Chondrocyte (in vitro differentiated cells): ENCODE measurements at places on chromosomes 1 and 21. TPM values are rescaled to one million over a fixed set of nuclear protein-coding genes. Genes with fewer than 3 reads are reported as not detected.

DNA sequence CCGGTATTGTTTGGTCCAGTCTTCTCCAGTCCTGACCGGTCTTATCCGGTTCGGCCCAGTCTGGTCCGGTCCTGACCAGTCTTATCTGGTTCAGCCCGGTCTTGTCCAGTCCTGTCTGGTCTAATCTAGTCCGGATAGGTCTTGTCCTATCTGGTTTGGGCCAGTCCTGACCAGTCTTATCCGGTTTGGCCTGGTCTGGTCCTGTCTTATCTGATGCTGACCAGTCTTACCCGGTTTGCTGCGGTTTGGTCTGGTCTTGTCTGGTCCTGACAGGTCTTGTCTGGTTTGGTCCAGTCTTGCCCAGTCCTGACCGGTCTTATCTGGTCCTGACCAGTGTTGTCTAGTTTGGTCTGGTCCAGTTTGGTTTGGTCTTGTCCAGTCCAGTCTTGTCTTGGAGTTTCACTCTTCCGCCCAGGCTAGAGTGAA lies 30.1 kb downstream of the DHX9 start:
- DNase-seq = no peak

DNA sequence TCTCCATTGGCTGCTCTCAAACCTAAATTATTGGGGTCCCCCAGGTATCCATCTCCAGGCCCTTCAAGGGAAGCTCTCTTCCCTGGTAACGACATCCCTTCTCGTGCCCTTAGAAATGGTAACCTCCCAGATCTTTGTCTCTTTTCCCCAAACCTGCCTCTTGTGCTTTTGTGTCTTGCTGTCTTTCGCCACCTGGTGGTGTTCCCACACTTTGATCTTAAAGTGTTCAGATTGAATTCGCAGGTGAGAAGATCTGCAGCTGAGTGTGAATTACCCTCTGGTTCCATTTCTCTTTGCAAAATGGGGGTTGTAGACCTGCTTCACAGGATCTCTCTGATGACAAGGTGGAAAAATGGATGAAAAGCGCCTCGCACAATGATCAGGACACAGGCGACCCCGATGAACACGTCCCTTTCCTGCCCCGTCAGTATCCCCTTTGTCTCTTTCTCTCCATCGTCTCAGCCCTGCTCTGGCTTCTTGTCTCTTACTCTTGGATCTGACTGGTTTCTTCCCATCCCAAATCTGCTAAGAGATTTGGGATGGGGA lies 53.1 kb downstream of the DOP1B start:
- DNase-seq = no peak

- DNase-seq = no peak
These were observed 1.7 kb downstream of the PTP4A2 start for GRCh38 chr1:31936278-31936980.

DNA sequence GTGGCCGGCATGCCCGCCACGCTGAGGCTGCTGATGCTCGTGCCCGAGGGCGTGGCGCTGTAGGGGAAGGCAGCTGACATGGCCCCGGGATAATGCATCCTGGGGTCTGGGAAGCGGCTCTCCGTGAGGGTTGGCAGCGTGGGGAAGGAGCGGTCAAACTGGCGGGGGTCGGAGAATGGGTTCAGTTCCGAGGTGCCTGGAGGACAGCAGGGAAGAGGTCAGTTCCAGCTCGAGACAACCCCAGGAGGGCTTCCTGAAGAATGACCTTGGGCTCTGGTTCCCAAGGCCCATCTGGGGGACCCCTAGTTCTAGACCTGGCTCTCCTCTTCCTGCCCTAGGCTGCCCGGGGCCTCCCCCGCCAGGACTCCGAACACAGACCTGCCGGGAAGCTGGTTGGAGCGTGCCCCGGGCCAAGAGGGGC lies 27.6 kb downstream of the RUNX3 start:
- no peak for DNase-seq

GRCh38 chr1:88519156-88519555 lies 164.9 kb upstream of the PKN2 start:
- no peak for DNase-seq

GRCh38 chr1:85042413-85042812 lies 5.9 kb downstream of the MCOLN3 start:
- DNase-seq = no peak

DNA sequence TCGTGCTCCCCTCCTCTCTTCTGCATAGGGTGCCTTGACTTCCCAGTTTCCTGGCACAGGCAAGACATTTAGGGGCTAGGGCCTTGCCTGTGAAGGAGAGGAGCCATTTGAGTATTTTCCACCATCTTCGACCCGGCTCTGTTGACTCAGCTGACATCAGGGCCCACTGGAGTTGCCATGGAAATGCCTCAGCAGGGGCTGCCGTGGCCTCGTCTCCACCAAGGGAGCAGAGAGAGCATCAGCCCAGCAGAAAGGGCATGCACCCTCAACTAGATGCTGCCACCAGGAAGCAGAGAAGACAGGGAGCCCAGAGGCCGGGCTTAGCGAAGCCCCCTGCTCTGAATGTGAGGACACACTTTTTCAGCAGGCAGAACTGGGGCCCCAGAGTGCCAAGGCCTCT lies 101.9 kb upstream of the ACTL8 start:
- DNase-seq = no peak

- no peak for DNase-seq
These were observed at the start of gene HIVEP3 for GRCh38 chr1:41918450-41919043. HIVEP3 (minus strand) TSS chr1:41918922.

- DNase-seq = no peak
These were observed 179.6 kb downstream of the KCNK2 start for GRCh38 chr1:215262106-215262505.

DNA sequence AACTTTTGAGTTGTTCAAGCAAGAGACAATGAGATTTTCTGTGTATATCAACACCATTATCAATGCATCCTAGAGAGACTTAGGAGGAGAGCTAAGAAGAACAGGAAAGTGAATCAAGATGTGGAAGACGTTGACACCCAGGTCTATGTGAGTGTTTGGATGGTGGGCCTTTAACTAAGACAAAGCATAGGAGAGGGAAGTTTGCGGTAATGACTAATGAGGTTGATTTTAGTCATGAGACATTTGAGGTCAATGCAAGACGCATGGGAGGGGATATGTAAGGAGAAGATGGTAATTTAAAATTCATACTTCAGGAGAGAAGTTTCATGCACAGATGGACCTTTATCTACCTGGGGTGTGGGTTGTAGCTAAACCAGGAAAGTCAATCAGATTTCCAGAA lies 269.6 kb downstream of the VAV3 start:
- no peak for DNase-seq

DNA sequence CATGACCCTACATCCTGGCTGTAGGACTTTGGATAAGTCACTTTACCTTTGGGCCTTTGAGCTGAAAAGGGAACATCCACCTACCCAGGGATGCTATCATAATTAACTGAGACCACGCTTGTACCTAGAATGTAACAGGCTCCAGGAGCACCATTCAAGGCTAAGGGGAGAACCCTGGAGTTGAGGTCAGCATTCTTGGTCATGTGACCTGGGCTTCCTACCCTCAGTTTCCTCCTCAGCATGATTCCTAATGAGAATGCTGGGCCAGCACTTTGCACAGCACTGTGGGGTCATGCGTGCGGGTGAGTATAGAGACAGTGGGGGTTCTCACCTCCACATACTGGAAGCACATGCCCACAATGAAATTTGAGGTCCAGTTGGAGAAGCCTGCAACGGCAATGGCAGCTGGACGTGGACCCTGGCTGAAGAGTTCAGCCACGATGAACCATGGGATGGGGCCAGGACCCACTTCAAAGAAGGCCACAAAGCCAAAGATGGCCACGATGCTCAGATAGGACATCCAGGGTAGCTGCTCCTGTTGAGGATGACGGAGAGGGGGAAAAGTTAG lies 31.3 kb downstream of the SLC2A1 start:
- DNase-seq = no peak

DNA sequence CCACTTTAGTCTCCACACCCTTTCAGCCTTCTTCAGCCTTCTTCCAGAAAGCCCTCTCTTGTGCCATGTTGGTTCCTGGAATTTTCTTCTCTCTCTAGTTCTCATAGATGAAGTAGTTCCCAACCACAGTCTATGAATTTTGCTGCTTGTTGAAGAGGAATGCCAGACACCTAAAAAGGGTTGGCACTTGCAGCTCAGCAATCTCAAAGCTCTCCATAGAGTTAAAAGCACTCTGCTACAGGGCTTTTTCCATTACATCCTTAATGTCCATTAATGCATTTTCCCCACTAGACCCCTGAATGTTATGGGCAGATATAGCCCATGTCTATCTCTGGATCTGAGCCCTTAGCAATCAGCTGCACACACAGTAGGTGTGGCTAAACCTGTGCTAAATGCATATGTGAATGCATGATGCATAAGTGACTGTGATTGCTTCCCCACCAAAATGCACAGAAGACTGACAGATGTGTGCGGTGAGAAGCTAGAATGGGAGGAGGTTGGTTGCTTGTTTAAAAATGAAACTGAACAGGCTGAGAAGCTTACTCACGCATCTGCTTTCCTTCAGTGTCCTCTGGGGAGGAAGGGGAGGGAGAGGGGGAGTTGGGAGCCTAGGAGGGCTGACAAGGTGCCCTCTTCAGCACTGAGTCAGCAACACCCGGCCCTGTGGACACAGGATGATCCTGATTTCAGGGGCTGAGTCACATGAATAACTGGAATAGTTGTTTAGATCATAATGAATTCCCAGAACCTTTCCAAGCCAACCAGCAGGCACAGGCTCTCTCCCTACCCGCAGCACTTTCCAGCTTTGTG lies 146.1 kb upstream of the FGGY start:
- no peak for DNase-seq

- DNase-seq = no peak
These were observed 954 bp downstream of the MARK1 start for GRCh38 chr1:220528679-220529501.

GRCh38 chr1:21124846-21125245 lies 51.9 kb downstream of the EIF4G3 start:
- no peak for DNase-seq

- DNase-seq = no peak
These were observed 9.7 kb downstream of the NENF start for GRCh38 chr1:212442408-212442807.

- DNase-seq = no peak
These were observed 1.3 kb downstream of the TRIM67 start for GRCh38 chr1:231162970-231163829.

DNA sequence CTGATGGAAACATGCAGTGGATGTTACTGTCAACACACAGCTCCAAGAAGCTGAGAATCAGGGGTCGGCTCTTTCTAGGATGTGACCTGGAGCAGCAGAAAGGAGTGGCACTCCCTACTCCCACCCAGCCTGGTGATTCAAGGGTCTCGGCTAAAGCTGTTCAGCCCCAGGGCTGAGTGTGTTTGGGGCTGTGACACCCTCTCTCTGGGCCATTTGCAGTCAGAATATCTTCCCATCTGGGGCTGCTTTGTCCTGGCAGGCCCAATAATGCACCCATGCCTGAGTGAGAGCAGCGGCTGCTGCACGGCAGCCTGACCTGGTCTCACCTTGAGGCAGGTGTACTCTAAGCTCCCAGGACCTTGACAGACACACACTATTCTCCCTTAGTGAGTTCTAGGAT lies 52.5 kb upstream of the AJAP1 start:
- DNase-seq = no peak

- no peak for DNase-seq
These were observed 21.3 kb downstream of the UROD start for GRCh38 chr1:45033356-45033755.

DNA sequence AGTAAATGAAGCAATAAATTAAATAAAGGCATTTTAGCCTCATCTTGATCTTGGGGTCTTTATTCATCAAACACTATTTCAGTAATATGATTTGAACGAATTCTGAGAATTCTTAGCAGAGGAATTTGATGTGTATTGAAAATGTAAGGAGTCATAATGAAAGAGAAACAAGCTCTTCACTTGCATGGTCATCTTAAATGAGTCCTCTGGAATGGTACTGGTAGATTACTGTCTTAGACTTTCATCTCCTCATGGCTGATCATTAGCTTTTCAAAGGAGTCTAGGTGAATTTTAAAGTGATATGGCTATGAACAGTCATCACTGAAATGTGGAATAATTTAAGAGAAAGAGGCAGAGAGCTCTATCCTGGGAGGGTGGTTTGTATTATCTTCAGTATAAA lies 30.0 kb downstream of the PRRC2C start:
- DNase-seq = no peak

CD1B gene
- not detected in 3 replicates for total RNA-seq

DENND2D gene
- total RNA-seq = 0.25 TPM in 1 of 3 replicates, not detected in the others

OR2T29 gene
- total RNA-seq = not detected in 3 replicates

ANKRD35 gene
- total RNA-seq = not detected in 3 replicates

ACKR1 gene
- total RNA-seq = not detected in 3 replicates

CATSPERE gene
- total RNA-seq = 1.5 to 2.3 TPM (median 2.3 TPM) in 3 replicates
